GM12878 (cell line): ENCODE measurements at places on chromosomes 5 and 9. TPM values are rescaled to one million over a fixed set of nuclear protein-coding genes. Genes with fewer than 3 reads are reported as not detected.

DNA sequence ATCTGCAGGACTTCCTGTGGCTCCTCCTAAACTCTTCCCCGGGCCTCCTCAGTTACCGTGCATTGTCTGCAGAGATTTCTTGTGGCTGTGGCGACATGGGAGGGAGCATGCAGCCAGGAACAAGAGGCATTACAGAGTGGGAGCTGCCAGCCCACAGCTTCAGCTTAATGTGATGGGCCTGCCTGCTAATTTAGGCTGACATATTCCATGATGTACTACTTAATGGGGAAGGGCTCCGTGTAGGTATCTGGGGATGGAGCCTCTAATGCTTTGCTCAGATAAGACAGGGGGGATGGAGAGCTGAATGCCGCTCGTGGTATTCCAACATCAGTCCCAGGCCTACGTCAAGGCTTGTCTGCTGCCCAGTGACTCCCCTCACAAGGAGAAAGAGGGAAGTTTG is 137.6 kb upstream of the GPR151 start:
- no peak for DNase-seq

- no peak for DNase-seq
Observed at GRCh38 chr5:159210210-159210661, 883 bp upstream of the RNF145 start.

- no peak for DNase-seq
Observed at GRCh38 chr5:121174351-121174750, 677.3 kb upstream of the FTMT start.

PCDHA3 gene
- 0.04 TPM in 1 of 2 replicates, not detected in the other for polyA plus RNA-seq

PDCD1LG2 gene
- polyA plus RNA-seq: 2.8 and 3.0 TPM in 2 replicates

FUBP3 gene
- polyA plus RNA-seq: 38.0 and 39.1 TPM in 2 replicates
